ENCODE measurements at places on chromosomes 6 and 20. TPM values are rescaled to one million over a fixed set of nuclear protein-coding genes. Genes with fewer than 3 reads are reported as not detected.

GRCh38 chr20:63471002-63471716 is 1.3 kb downstream of the KCNQ2 start:
- DNase-seq: no peak

GRCh38 chr6:27374824-27375612 is 13.5 kb upstream of the ZNF391 start:
- peak; percentile 47 for DNase-seq

FERMT1 gene
- total RNA-seq: 1.5 TPM

CD109 gene
- 7.8 TPM for total RNA-seq

DNA sequence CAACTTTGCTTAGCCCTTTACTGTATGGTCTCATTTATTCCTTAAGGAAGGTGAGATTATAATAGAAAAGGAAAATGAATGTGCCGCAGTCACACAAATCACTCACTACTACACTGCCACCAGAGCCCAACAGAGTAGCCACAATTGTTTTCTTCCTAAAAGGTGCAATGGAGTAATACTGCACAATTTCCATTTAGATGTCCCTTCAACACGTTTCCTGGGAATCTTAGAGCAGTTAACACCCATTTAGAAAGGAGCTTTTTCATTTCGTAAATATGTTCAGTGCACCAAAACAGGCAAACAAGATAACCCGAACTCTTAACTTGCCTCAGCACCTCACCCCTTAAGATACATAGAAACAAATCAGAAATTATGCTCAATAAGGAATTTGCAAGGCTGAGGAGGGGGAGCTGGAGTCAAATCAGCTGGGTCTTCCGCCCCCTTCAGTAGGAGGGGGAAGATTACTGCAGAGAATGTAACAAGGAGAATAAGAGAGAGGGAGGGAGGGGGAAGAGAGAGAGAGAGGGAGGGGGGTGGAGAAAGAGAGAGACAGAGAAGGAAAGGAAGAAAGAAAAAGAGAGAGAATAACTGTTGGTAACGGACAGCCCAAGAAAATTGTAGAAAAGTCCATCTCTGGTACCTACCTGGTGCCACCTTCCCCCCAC is 155.5 kb downstream of the BCAS1 start:
- no peak for DNase-seq

- no peak for DNase-seq
These were observed 644.1 kb downstream of the C6orf118 start for GRCh38 chr6:164665328-164665727.
